COR-L47 (cell line): ENCODE measurements at places on chromosomes 6 and 20.

GRCh38 chr6:27241443-27241842, 6.1 kb upstream of the PRSS16 start:
- DNase-seq = no peak

DNA sequence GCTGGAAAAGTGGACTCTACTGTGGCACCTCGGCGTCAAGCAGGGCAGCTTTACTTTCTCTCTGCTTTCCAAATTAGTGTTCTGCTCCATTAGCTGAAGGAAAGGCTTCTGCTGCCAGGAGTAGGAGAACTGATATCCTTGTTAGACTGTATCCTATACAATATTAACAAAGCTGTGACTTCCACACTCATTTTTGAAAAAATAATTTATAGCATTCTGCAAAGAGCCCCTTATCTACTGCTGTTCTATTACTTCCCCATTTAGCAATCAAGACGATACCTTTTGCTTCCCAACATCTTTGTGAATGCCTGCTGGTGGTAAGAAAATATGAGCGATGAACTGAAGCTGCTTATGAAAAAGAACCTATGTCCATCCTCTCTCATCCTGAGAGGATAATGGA, 151.1 kb downstream of the UBE3D start:
- DNase-seq = no peak

DNA sequence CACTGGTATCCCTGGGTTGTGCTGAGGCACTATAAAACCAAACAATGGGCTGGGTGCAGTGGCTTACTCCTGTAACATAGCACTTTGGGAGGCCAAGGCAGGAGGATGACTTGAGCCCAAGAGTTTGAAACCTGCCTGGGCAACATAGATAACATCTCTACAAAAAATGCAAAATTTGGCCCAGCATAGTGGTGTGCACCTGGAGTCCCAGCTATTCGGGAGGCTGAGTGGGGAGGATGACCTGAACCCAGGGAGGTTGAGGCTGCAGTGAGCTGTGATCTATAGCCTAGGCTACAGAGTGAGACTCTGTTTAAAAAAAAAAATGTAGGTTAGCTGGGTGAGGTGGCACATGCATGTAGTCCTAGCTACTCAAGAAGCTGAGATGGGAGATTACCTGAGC, 7.7 kb upstream of the SLC4A11 start:
- no peak for DNase-seq

- peak; percentile 73 for DNase-seq
Measured at GRCh38 chr6:97524811-97525210, 241.8 kb upstream of the MMS22L start.

GRCh38 chr6:119742188-119742803, 392.7 kb upstream of the MAN1A1 start:
- peak; percentile 33 for DNase-seq

DNA sequence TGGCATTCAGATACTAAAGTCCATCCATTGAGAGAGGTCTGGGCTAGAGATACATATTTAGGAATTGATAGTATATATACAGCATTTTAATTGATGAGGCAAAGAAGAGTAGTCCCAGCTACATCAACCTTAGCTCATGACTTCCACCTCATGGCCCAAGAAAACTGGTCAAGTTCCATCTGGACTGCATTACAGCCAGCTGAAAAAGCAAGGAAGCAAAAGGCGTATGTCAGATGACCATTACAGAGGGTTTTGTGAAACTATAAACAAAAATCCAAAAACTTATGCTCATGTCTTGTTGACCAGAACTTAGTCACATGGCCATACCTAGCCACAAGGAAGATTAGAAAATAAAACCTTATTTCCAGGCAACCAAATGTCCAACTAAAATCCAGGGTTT, 46.8 kb upstream of the RNF146 start:
- no peak for DNase-seq

DNA sequence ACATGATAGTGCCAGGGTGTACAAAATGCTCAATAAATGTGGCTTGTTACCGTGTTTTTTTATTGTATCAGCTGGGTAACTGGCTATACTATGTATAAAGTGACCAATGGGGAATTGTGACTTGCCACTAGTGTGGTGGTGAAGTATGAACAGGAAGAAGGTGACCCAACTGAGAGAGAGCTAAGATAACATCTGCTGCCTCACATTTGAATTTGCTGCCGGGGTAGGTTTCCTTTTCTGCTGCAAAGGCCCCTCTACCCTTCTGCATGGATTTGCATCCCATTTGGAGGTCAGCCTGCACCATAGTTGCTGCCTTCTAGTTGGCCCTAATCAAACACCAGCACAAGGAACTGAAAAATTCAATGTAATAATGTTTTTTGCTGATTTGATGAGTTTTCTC, 24.1 kb downstream of the IL17A start:
- no peak for DNase-seq
